ENCODE measurements at places on chromosomes 1 and 21.

DNA sequence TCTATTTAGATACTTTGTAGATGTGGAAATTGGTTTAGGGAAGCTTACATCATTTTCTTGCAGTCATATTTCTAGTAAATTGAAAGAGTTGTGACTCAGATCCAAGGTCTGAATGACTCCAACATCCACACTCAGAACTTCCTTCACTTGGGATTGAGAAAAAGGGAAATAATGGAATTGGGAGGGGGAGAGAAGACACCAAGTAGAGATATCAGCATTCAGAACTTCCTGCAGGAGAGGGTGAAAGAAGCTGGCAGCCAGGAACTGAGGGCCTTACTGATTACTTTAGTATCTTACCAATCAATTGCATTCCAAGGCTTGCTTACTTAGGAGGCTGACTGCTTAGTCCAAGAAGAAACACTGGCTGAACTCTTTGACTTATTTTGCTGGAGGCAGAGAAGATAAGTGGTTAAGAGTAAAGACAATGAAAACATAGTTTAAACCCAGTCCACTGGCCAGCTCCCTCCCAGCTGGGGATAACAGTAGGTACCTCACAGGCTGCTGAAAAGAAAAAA, 21.7 kb downstream of the APP start:
- no peak for DNase-seq

DNA sequence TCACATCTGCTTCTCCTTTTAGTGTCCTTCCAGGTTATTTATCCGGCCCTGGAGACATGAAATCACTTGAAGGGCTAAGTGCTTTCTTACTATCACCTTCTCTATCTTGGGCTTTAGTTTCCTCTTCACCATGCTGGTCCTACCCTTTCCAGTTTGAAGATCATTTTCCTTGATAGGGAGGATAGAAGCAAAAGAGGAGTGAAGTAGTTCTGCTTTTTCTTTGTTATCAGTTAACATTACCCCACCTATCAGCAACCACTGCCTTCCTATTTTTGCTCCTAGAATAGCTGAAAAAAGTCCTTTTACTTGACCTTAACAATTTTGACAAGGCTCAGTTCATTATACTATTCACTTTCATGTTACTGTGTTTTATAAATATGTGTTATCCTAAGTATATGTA, 19.4 kb downstream of the RGL1 start:
- DNase-seq, result peak; percentile 15

GRCh38 chr1:181486098-181486420, 2.7 kb downstream of the CACNA1E start:
- DNase-seq, result no peak

DNA sequence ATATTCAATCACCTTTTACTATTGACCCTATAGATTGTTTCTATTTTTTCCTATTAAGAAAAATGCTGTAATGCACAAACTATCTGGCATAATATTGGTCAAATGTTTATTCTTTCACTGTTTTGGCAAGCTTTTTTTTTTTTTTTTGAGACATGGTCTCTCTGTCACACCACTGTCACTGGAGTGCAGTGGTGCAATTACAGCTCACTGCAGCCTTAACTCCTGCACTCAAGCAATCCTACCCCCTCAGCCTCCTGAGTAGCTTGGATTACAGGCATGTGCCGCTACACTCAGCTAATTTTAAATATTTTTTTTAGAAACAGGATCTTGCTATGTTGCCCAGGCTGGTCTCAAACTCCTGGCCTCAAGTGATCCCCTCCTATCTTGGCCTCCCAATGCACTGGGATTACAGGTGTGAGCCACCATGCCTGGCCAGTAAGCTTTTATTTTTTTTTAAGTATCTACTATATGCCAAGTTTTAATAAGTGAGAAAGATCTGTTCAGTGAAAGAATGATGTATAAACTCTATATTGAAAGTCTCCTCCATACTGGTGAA, 3.4 kb downstream of the CDC7 start:
- DNase-seq, result no peak

DNA sequence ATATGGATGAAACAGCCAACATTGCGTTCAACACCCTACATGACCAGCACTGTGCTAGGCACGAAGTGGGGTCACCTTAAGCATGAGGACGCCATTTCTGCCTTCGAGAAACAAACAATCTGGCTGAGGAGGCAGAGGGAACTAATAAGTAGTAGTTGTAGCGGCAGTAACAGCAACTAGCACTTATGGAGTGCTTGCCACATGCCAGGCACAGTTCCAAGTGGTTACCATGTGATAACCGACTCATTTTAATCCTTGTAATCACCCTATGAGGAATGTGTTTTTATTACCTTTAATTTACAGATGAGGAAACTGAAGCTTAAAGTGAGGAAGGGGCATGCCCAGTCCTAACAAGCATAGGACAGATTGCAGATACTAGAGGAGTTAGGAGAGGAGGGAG, 33.7 kb downstream of the KCND3 start:
- DNase-seq, result no peak

DNA sequence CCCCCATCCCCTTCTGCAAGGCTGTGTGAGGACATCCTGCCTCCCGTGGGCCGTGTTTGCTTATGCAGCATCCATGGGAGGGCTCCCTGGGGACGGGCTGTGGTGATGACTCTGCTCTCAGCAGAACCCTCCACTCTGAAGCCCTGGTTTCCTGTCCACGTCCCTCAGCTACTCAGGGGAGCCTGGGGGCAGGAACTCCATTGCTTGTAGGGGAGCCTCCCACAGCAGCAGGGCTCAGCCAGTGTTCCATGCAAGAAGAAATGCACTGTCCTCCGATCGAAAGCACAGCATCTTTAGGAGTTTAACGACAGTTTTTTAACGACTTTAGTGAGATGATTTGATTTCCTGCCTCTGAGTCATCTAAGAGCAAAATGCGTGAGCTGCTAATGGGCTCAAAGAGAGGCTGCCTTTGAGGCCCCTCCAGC, 8.3 kb upstream of the KCNAB2 start:
- DNase-seq, result no peak

- DNase-seq, result no peak
These were observed 165.3 kb downstream of the SLC35F3 start for GRCh38 chr1:234069760-234070159.

DNA sequence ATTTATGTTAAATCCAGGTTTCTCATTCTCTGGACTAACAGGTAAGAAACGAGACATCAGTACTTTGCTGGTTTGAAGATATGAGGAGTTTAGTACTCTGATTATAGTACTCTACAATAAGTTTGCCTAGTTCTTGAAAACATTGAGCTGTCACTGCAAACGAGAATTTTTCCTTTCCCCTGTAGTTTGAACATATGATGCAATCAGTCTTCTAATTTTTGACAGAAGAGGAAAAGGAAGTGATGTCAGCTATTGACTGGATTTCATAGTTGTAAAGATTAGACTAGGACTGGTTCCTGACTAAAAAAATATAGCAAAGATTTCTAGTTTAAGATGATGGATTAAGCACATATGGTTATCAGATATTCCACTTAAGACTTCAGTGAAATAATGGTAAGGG, 461.9 kb downstream of the LRRIQ3 start:
- DNase-seq, result peak; percentile 10

DNA sequence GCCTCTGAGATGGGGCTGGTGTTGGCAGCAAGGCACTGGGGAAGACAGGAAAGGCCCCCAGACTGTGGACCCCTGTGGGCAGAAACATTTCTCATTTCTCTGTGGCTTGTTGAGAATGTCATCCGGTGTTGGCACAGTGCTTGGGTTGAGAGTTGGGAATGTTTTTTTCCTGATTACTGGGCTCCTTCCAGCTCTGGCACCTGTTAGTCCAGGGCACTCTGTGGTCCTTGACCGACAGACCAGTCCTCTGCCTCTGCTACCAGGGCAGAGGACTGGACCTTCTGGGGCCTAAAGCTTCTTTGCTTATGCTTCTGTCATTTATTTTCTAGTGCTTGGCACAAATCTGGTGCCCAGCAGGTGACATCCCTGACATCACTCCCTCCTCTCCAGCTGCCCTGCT, 4.8 kb upstream of the SPRR5 start:
- no peak for DNase-seq

DNA sequence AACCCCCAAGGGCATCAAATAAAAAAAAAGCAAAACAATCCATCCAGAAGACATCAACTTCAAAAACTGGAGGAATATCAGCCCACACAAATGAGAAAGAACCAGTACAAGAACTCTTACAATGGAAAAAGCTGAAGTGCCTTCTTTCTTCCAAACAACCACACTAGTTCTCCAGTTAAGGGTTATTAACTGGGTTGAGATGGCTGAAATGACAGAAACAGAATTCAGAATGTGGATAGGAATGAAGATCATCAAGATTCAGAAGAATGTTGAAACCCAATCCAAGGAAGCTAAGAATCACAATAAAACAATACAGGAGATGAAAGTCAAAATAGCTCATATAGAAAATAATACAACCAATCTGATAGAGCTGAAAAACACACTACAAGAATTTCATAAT, 104.5 kb downstream of the NME7 start:
- no peak for DNase-seq

GRCh38 chr1:212980123-212980785, 29.9 kb downstream of the VASH2 start:
- DNase-seq, result no peak

- no peak for DNase-seq
These were observed 7.7 kb upstream of the FAM167B start for GRCh38 chr1:32239337-32239736.

DNA sequence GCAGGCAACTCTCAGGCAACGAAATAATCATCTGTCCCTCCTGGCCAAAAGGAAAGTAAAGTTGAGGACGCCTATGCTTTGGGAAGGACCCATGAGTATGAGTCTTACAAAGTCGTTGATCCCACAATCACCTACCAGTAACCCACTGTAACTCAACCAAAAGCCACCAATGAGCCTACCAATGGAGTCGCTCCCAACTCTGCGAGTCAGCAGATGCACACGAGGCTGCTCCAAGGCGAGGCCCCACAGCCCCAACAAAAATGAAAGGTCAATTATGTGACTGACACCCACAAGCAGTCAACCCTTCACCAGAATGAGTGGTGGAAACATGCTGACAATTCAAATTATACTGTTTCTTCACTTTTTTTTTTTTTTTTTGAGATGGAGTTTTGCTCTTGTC, 12.0 kb downstream of the SETD4 start:
- DNase-seq, result no peak

- no peak for DNase-seq
These were observed 10.6 kb downstream of the PLXNA2 start for GRCh38 chr1:208233546-208233945.

GRCh38 chr1:115555446-115555845, 86.3 kb upstream of the VANGL1 start:
- no peak for DNase-seq

DNA sequence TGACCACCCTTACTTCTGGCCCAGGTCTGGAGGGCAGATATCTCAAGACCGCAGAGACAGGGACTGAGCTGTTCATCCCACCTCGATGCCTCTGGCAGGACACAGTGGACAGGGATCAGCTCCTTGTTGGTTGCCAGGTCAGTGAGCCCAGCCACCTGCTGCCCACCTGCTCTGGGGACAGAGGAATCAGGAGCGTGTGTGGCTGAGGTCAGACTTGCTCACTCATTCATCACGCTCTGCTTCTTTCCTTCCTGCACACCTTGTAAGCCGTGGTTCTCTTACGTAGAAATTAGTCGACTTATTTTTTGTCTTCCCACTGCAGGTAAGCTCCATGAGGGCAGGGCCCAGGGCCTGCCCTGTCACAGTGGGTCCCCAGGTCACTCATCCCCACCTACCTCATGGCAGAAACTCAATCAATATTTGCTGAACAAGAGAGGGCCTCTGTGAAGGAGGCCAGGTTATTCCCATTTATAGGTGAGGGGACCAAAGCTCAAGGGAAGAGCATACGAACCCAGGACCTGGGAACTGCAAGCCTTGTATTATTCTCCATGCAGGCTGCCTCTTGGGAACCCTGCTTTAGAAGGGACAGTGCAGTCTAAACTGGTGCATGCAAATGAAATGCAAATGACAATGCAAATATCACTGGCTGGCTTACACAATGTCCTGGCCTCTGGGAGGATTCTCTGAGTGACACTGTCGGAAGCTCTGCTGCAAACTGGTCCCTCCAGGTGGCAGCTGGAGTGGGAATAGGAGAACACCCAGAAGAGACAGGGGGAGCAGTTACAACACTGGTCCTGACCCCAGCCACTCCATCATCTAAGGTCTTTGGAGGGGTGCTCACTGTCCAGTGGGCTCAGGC, 58.4 kb upstream of the PAX7 start:
- DNase-seq, result no peak

GRCh38 chr1:203378556-203379245, 27.8 kb upstream of the FMOD start:
- no peak for DNase-seq

GRCh38 chr1:42978317-42979035, 19.8 kb upstream of the SLC2A1 start:
- DNase-seq, result no peak

GRCh38 chr1:208235982-208236761, 8.0 kb downstream of the PLXNA2 start:
- peak; percentile 14 for DNase-seq

DNA sequence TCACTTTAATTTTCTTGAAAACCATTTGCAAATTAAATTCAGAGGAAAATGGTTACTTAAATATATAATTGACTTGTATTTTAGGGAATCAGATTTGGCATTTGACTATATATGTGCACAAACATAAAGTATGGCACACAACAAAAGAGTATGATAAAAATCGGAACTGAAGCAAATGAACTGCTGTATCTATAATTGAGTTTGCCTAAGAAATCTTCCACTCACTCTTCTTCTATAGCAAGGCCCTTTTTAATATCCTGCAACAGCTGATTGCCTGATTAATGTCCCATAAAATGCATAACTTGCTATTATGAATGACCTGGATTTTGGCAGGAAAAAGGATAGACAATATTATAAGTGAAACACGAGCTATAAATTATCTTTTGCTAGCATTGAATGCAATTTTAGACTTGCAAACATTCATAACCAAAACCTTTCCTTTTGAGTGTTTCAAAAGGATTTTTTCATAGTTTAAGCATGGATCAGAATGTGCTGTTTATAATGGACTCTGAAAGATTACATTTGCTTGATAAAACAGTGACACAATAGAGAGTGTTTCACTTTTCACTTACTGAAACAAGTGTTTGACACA, 2204.3 kb downstream of the MRPL39 start:
- DNase-seq, result no peak

DNA sequence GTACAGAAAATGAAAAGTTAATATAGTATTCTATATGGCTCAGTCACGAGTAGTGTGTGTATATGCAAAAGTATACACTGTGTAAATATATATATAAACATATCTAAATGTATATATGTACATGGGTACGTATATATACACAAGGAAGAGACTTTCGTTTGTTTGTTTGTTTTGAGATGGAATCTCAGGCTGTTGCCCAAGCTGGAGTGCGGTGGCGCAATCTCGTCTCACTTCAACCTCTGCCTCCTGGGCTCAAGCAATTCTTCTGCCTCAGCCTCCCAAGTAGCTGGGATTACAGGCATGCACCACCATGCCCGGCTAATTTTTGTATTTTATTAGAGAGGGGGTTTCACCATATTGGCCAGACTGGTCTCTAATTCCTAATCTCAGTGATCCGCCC, 16.4 kb downstream of the IL12RB2 start:
- DNase-seq, result no peak

- DNase-seq, result no peak
These were observed 228.0 kb downstream of the RYR2 start for GRCh38 chr1:237269938-237270337.

- peak; percentile 56 for DNase-seq
These were observed 41.3 kb upstream of the KCNE1 start for GRCh38 chr21:34553151-34553952.

All from MV-4-11 (cell line).